Stimulated activated CD8-positive, alpha-beta memory T cell treated with anti-CD3 and anti-CD28 coated beads, Interleukin-4, amount 100 ng/mL, for 4 hours (primary cell): ENCODE measurements at places on chromosomes 1 and 21.

- no peak for DNase-seq
Observed at GRCh38 chr1:41200728-41201127, 41.4 kb downstream of the SCMH1 start.

DNA sequence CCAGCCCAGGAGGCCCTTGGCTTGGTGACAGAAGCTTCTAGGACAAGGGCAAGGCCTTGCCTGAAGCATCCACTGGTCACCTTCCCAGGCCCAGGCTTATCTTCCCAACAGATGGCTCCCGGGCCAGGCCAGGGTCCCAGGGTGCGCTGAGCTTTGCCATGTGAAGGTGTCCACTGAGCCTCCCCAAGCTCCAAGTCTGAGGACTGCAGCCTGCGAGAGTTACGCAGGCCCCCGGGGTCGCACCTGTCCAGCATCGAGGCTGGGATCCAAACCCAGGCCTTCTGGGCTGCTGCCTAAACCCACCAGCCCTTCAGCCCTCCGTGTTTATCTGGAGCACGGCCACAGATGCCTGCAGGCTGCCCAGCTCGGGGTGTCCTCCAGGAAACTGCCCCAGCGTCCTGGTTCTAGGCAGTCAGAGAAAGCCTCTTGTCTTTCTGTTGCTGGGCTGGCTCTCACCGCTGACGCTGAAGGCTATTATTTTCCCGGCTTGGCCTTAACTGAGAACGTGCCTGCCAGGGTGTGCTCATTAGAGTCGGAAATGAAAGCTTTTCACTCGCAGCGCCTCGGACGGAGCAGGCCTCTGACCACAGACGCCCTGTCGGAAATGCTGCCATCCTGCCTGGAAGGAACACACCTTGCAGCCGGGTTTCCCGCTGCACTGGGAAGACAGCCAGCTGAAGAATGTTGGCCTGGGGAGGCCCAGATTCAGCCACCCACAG lies 71.4 kb downstream of the MEGF6 start:
- DNase-seq = no peak

GRCh38 chr1:41454406-41454805 lies 30.1 kb downstream of the EDN2 start:
- no peak for DNase-seq

DNA sequence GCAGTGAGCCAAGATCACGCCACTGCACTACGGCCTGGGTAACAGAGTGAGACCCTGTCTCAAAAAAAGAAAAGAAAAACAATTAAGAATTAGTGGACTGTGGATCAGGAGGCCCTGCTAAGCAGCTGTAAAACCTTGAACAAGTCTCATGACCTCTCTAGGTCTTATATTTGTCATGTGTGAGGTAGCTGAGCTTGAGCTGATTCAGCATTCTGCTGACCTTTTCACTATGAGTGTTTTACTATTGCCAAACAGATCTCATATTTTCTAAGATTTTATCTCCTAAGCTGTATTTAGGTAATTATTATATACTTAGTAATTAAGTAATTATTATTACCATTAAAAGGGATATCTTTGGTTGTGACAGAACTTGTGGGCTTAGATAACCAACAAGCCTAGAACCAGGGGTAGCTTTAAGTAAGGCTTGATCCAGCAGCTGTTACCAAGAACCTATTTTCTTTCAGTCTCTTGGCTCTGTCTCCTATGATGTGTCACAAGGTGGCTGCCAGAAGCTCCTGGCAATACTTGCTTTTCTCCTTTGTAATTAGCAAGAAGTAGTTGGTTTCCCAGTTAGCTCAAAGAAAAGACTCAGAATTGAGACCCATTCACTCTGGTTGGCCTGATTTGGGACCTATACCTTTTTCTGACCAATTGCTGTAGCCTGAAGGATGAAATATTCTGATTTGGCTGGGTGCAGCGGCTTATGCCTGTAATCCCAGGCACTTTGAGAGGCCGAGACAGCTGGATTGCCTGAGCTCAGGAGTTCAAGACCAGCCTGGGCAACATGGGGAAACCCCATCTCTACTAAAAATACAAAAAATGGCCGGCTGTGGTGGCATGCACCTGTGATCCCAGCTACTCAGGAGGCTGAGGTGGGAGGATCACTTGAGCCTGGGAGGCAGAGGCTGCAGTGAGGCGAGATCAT lies 8.5 kb upstream of the ZC3H12A start:
- no peak for DNase-seq

DNA sequence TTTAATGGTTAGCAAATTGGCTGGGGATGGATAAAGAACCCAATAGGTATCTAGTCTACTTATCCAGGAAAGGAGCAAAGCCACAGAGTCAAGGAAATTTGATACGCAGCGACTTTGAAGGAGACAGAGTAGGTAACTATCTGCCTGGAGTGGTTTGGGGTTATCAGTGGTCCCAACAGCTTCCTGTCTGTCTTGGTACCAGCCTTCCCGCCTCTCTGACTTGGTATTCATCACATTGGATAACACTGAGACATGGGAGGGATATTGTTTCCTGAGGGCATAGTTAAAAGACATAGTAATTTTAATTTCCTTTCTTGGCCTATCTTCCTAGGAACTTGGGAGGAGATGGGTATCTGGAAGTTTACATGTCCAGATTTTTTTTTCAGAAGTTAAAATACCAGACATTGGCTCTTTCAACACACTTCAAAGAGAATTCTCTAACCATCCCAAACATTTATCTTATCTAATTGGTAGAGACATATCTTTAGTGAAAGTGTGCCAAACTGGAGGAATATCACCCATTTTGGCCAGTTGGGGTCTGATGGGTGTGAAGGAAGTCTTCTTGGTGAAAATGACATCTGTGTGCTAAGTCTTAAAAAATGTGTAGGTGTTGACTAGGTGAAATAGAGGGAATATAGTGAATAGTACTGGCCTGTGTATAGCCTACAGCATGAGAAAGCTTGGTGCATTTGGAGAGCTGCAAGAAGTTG lies 65.0 kb downstream of the RGS5 start:
- no peak for DNase-seq

- no peak for DNase-seq
Observed at GRCh38 chr1:116277840-116278540, 95.1 kb upstream of the ATP1A1 start.

DNA sequence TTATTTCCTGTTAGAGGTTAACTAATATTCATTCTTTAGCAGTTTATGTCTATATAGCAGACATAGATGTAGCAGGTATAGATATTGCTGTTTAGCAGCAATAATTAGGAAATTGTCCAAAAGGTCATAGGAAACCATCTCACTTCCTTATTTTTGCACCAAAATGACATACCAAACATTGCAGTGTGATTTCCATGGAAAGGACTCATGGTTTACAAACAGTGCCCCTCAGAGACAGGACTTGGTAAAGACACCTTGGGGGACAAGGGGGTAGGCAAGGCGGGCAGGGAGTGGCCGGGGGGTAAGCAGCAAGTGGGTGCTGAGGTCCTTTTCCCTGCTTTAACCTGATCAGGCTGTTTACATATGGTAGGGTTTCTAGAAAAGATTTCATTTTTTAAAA lies 30.5 kb downstream of the BATF3 start:
- no peak for DNase-seq

GRCh38 chr1:154236855-154237254 lies 16.1 kb downstream of the UBAP2L start:
- no peak for DNase-seq

GRCh38 chr1:35836734-35837133 lies 28.9 kb downstream of the AGO4 start:
- no peak for DNase-seq

DNA sequence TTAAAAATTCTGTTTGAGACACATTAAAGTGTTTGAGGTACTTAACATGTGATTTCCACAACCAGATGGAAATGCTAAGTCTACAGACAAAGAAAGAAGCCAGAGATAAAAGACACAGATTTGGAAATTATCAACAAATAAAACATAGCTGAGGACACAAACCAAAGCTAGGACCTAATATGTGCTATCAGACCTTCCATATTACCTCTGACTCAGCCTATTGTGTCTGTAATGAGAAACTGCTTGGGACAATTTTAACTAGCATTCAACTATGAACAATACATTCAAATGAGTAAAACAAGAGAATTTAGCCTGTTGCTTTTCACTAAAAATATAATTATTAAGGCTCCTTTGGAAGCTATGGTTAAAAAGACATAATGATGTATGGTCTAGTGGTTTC lies 54.6 kb downstream of the WNT2B start:
- no peak for DNase-seq

GRCh38 chr1:109959974-109960744 lies 24.4 kb upstream of the AHCYL1 start:
- no peak for DNase-seq
